HEK293T (cell line): ENCODE measurements at places on chromosomes 16 and 17.

- no peak for DNase-seq
Observed at GRCh38 chr16:81817789-81818567, 38.9 kb downstream of the PLCG2 start.

DNA sequence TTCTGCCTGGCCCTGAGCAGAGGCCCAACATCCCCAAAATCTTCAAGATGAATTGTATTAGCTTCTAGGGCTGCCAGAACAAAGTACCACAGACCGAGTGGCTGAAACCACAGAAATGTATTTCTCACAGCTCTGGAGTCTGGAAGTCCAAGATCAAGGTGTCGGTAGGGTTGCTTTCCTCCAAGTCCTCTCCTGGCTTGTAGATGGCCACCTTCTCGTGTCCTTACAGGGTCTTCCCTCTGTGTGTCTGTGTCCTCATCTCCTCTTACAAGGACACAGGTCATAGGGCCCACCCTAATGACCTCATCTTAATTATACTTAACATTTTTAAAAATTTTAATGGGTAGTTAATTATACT is 215.7 kb downstream of the NTN1 start:
- DNase-seq: no peak

DNA sequence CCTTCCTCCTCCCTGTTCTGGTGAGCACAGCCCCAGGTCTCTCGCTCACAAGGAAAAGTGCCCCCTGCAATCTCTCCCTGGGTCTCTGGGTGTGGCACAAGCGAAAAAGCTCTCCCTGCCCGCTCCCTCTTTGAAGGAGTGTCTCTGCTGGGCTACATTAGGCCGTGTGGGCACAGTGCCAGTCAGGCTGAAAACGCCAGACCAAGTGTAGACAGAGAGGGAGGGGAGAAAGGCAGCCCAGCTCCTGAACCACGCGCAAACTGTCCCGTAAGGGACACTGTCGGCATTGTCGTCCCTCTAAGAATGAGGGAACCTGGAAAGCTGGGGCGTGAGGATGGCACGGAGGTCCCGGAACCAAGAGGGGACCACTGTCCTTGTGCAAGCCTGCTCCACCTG is 3.9 kb downstream of the SMIM5 start:
- DNase-seq: no peak

GRCh38 chr17:82227629-82228277 is 1.1 kb upstream of the SLC16A3 start:
- no peak for DNase-seq
